SK-N-MC (cell line): ENCODE measurements at places on chromosomes 2 and 18.

DNA sequence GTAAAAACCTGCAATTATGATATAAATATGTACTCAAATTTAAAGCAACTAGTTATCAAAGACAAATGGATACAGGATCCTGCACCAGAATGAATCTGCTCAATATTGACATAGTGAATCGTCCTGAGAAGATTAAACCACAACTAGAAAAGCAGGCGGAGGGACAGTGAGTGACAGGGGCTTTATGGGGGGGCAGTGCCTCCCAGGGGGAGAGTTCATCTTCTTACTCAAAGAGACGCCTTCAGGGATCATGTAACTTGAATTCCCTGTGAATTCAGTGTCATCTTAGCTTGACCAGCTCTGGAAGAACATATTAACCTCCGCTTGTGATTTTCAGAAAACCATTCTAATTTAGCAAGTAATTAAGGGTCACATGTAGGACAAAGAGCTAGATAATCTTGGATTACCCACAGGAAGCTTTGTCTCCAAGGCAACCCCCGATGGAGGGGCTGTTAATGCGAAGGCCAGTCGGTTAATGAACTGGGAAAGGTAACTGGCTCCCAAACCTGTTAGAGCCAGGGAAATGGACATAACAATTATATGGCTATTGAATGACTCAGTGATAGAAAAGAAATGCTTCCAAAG, 17.4 kb upstream of the LMAN1 start:
- no peak for DNase-seq

DNA sequence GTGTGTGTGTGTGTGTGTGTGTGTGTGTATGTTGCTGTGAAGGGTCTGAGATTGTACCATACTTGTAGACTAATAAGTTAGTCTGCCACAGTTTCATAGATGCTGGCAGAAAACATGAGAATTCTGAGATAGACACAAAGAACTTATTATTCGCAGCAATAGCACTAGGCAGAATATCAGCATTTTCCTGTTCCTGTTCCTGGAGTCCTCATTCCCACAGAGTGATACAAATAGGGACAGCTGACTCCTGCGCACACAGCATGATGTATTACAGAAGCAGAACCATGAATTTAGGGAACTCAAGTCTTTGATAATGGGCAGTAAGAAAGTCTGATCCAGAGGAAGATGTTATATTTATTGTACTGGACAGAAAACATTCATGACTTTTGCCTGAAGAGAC, 1466.3 kb downstream of the DPP10 start:
- no peak for DNase-seq

- DNase-seq: no peak
Observed at GRCh38 chr18:73060666-73061288, 193.0 kb upstream of the NETO1 start.

GRCh38 chr2:101534149-101534611, 59.3 kb upstream of the RFX8 start:
- no peak for DNase-seq

DNA sequence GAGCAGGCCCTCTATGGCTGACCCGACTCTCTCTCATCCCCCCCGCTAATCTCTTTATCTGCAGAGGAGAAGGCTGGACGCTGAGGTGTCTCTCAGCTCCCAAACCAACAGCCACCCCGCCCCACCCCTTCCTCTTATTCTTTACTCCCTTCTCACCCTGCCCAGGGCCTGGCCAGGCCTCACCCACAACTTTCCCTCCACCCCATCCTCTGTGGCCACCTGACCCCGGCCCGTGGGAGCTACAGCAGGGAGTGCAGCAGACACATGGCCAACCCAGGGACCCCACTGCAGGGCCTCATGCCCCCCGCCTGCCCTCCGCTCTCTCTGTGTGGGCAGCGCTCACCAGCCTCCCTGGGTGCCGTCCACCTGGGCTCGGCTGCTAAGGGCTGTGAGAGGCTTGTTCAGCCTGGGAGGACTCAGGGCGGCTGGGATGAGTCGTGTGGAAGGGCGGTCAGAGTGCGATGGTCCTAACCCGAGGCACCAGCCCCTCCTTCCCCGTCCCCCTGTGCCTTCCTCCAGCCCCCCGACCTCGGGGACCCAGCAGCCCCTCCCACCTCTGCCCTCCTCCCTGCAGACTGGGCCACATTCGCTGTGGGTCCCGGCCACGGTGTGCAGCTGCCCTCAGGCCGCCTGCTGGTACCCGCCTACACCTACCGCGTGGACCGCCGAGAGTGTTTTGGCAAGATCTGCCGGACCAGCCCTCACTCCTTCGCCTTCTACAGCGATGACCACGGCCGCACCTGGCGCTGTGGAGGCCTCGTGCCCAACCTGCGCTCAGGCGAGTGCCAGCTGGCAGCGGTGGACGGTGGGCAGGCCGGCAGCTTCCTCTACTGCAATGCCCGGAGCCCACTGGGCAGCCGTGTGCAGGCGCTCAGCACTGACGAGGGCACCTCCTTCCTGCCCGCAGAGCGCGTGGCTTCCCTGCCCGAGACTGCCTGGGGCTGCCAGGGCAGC, 6.8 kb downstream of the NEU4 start:
- no peak for DNase-seq

- DNase-seq: no peak
Observed at GRCh38 chr2:70658476-70658875, 104.8 kb upstream of the TGFA start.

DNA sequence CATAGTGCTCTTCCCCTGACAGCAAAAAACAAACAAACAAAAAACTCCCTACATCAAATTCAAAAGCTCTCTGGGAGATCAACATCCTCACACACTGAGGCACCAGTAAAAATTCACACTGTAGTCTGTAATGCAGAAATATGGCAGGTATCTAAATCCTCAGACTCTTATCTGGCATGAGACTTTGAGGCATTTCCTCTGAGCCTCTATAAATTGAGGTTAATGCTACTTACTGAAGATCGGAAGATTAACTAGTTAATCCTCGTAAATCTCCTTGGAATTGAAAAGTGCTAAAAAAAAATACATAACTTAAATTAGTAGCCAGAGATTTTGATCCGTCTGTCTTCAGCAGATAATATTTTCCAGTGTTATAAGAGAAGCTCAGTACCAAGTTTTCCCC, 65.0 kb downstream of the AP1S3 start:
- no peak for DNase-seq

DNA sequence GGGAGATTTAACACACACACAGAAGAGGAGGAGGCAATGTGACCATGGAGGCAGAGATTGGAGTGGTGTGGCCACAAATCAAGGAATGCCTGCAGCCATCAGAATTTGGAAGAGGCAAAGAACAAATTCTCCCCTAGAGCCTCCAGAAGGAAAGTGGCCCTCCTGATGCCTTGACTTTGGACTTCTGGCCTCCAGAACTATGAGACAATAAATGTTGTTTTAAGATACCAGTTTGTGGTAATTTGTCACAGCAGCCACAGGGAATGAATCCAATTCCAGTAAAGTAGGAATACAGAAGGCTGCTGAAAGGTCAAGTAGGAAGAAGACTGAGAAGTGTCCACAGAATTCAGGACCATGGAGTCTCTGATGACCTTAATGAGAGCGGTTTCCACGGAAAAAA, 18.1 kb downstream of the PAIP2B start:
- no peak for DNase-seq

DNA sequence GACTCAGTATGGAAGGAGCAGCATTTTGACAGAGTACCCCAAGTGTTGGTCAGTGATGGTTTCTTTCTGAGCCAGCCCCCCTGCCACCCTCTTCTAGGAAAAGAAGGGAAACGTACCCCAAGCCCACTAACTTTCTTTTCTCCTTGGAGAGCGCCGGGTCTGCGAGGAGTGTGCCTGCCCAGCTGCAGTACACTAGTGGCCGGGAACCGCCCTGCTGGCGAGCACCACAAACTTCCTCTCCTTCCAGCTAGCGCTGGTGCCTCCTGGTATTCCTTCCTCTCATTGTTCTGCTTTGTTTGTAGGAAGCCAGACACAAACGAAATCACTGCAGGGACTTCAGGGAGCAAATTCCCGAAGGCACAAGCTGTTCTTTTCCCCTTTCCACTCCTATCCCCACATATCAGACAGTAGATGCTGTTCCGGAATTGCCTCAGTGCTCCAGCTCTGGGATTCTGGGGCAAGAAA, 1.8 kb downstream of the CCDC85A start:
- DNase-seq: no peak

DNA sequence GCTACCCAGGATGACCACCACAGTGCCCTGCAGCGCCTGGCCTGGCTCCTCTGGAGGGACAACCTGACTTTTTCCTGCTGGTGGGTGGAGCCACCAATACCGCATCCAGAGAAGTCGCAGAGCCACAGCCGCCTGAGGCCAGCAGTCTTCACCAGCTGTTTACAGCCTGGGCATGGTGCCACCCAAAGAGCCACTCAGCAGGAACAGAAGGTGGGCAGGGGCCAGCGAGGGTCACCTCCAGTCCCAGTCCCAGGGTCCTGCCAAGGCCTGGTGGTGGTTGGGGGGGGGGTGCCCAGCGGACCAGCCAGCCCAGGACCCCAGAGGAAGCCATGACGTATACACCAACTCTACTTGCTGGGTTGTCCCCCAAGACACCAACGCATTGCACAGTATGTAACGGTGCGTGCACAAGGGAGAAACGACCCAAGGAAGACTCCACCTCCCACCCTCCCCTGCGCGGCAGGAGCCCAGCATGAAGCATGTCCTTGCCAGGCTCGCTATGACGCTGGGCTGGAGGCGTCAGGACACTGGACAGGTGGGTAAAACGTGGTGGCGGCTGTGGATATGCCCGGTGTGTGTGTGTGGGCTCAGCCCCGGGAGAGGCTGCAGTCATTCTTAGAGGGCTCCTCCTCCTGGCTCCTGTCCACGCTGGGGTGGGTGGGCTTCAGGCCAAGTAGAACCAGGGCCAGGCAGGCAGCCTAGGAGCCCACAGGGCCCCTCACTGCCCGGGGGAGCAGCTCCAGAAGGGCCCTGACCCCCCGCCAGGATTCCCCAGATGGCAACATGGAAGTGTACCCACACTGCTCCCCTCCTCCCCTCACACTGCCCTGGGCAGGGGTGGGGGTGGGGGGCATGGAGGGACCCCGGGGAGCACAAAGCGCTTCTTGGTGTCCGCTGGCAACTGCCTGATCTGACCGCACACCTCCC, 49.3 kb downstream of the HS6ST1 start:
- no peak for DNase-seq

DNA sequence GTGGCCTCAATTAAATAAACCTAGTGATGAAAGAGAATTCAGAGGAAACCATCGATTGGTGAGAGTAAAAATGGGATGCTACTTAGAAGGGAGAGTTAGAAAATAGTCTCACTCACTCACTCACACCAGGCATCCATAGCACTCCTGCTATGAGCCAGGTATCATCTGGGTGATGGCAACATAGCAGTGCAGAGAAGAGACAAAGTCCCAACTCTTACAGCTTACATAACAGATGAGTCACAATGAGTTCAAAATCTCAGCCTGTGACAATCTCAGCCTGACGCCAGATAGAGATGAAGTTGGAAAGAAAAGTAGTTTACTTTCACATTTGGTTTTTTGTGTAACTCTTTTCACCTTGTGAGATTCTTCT, 55.4 kb upstream of the THOC1 start:
- DNase-seq: no peak

GRCh38 chr18:33673689-33674088, 95.7 kb downstream of the ASXL3 start:
- no peak for DNase-seq

DNA sequence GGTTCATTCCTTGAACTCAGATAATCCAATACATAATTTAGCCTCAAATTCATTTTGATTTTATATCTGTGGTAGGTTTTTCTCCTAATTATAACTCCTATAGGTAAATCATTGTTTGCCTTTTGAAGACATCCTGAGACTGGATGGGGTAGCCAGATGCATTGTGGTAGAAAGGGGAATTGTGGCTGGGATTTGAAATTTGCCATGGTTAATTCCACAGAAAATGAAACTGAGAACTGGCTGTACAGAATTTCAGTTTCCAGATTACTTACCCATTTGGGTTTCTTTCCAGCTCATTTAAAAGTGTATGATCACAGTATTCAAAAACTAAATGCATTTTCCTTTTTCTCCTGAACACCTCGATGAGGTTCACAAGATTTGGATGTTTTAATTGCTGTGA, 18.2 kb downstream of the CDKL4 start:
- no peak for DNase-seq

GRCh38 chr2:78861546-78861945, 164.0 kb upstream of the REG3G start:
- no peak for DNase-seq

GRCh38 chr18:12308386-12309100, 502 bp downstream of the TUBB6 start:
- no peak for DNase-seq

DNA sequence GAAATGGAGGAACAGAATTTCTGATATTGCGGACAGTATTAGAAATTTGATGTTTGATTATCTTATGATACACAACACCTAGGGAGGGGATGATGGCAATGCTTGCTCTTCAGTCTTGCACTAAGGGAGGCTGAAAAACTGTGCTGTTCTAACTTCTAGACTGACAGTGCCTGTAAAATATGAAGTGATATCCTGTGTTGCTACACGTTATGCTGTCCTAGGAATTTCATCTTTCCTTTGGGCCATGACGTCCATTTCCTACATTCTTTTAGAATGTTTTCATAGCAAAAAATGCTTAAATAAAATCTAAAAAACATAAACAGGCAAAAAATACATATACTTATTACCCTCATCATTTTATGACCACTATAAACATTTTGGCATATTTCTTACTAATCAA, 55.3 kb downstream of the OSBPL1A start:
- DNase-seq: no peak

GRCh38 chr2:64522843-64523428, 1.2 kb upstream of the AFTPH start:
- DNase-seq: peak; percentile 93

GRCh38 chr18:11112286-11112685, 37.1 kb downstream of the PIEZO2 start:
- DNase-seq: no peak

GRCh38 chr2:58967736-58968135, 726.6 kb upstream of the FANCL start:
- peak; percentile 8 for DNase-seq
